ENCODE measurements at places on chromosomes 6 and 20. TPM values are rescaled to one million over a fixed set of nuclear protein-coding genes. Genes with fewer than 3 reads are reported as not detected.

DNA sequence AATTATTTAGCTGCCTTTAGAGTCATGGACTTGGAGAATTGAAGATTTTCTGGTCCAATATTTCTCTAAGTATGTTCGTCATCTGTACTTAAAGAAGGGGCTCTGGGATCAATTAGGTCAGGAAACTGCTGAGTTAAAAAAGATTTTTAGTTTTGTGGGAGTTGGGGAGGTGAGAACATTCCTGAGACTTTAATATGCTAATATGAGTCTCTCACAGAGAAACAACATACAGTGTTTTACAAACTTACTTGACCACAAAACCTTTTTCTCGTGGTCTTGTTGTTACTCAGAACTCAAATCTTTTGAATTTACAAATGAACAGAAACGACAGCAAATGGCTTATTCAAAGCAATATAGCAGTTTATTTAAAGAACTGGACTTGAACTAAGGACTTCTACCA, 67.9 kb downstream of the LIN28B start:
- H3K27me3 ChIP-seq, result peaks cover 3% of the 10 kb centered on the region
- H3K27ac ChIP-seq, result no peak overlapping the region
- no peaks in the 10 kb centered on the region for H3K36me3 ChIP-seq
- no peak overlapping the region for H3K4me3 ChIP-seq
- H3K4me1 ChIP-seq, result no peaks in the 10 kb centered on the region
- DNase-seq, result no peak

DNA sequence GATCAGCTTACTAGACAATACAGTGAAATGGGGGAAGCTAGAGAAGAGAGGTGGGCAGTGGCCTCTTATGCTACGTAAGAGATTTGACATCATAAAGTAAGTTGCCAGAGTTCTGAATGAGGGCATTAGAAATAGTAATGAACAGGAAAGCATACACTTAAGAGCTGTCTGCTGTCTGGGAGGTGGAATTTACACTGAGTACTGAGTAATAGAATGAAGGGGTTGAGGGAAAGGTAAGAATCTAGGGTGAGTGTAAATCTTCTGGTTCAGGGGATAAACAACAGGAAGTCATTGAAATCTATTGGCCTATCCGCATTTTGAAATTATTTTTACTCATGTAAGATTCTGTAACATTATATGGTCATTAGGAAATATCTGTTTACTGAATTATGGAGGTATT, 35.8 kb downstream of the HLA-DMB start:
- H3K36me3 ChIP-seq, result peaks cover 7% of the 10 kb centered on the region
- DNase-seq, result no peak
- no peak overlapping the region for H3K4me3 ChIP-seq
- H3K27me3 ChIP-seq, result no peaks in the 10 kb centered on the region
- no peaks in the 10 kb centered on the region for H3K4me1 ChIP-seq

DNA sequence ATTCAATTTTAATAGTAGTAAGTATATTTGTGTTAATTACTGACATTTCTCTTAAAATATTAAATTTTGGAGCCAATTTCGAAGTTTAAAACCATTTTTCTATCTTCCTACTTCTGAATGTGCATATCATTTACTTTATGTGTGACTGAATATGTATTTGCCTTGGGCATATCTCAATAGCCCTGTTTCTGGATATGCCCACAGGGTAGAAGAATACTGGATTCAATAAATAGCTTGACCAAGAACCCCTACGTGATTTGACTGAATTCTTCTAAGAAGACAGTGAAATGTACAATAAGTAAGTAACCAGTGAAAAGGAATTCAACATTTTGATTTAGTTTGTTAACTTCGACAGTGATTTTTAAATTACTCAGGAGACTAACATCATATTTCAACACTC, 7.8 kb downstream of the HMGN3 start:
- no peaks in the 10 kb centered on the region for H3K27me3 ChIP-seq
- DNase-seq, result no peak
- H3K4me1 ChIP-seq, result peaks cover 10% of the 10 kb centered on the region

DNA sequence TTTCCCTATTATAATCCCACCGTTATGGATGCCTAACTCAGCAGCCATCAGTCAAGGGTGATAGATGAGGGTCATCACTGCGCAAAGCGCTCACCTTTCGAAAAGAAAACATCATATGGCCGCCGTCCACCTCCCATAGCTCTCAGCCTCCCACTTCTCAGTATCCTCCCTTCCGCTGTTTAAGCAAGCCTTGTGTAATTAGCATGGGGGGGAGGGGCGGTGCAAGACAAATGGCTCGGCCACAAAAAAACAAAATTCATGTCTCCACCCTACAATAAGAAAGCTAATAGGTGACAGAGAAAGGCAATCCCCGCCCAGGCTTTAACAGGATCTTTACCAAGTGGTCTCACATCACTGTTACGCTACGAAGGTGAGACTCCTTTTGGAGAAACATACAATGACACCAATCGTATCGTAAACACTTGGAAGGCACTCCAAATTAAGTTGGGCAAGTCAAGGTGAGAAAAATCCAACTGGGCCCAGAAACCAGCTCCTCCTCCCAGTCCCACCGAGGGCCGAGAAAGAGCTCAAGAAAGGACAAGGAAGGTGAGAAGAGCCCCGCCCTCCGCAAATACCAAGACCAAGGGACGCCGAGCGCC, 645 bp downstream of the DDX39B start:
- H3K4me3 ChIP-seq, result peak overlapping the region; percentile 72
- no peak for DNase-seq
- peaks cover 45% of the 10 kb centered on the region for H3K4me1 ChIP-seq
- H3K36me3 ChIP-seq, result peaks cover 40% of the 10 kb centered on the region

DNA sequence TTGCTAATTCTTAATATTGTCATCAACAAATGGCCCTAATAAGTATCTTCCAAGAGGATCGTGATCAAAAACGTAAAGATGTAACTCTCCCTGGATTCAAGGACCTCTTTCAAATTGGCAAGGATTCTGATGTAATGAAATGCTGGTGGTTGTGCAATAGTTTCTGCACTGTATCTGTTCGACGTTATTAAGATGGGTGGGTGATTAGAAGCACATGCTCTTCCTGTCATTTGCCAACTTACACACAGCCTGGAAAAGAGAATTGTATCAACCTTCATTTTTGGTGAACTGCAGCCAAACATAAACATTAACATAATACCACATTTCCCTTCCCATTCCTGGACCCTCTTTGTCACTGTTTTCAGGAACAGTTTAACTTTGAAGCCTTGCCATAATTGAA, 9.8 kb downstream of the FOXQ1 start:
- peaks cover 17% of the 10 kb centered on the region for H3K4me1 ChIP-seq
- H3K27ac ChIP-seq, result no peak overlapping the region
- DNase-seq, result no peak
- no peaks in the 10 kb centered on the region for H3K27me3 ChIP-seq
- no peaks in the 10 kb centered on the region for H3K36me3 ChIP-seq

GRCh38 chr6:35057449-35058357, 83.4 kb downstream of the TCP11 start:
- H3K4me3 ChIP-seq, result no peak overlapping the region
- H3K36me3 ChIP-seq, result peaks cover 65% of the 10 kb centered on the region
- DNase-seq, result no peak
- no peak overlapping the region for H3K27ac ChIP-seq
- H3K27me3 ChIP-seq, result no peaks in the 10 kb centered on the region

DNA sequence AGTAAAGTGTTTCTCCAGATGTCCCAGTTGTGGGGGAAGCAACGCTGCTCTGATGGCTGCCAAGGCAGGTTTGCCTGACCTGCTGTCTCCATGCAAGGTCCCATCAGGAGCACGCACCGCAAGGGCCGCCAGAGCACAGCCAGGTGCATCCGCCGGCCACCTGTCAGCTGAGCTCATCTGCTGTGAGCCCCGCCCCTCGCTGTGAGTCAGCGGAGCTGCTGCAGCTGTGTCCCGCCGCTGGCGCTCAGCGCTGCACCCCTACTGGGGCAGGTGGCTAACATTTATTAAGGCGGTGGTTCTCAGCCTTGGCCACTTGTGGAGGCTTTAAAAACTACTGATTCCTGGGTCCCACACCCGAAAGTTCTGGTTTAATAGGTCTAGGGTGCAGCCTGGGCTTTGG, 225.7 kb downstream of the UST start:
- no peak overlapping the region for H3K27ac ChIP-seq
- H3K36me3 ChIP-seq, result no peaks in the 10 kb centered on the region
- H3K4me1 ChIP-seq, result peaks cover 6% of the 10 kb centered on the region
- no peak for DNase-seq
- no peaks in the 10 kb centered on the region for H3K27me3 ChIP-seq
- H3K4me3 ChIP-seq, result no peak overlapping the region

DNA sequence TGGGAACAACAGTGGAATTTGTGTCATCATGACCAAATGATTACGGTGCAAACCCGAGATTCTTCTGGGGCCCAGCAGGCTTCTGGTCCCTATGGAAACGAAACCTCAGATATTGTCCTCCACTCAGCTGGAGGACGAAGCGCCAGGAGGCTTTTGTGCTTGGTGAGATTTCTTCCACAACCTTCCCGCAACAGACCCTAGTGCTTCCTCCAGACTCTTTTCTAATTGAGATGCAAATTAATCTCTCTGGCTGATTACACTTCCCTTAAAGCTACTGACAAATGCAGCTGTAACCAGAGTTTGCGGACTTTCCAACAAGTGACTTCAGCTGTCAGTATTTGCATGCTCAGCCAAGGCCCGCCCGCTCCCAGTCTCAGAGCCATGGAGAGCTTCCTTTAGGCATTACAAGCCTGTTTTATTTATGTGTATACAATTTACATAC, 96.0 kb downstream of the INSM1 start:
- peaks cover 15% of the 10 kb centered on the region for H3K36me3 ChIP-seq
- no peak for DNase-seq
- H3K27me3 ChIP-seq, result no peaks in the 10 kb centered on the region
- H3K4me1 ChIP-seq, result no peaks in the 10 kb centered on the region
- H3K4me3 ChIP-seq, result no peak overlapping the region
- no peak overlapping the region for H3K27ac ChIP-seq

GRCh38 chr6:3970097-3970496, 108.8 kb downstream of the FAM217A start:
- DNase-seq, result no peak
- H3K4me1 ChIP-seq, result peaks cover 3% of the 10 kb centered on the region
- H3K27me3 ChIP-seq, result no peaks in the 10 kb centered on the region
- no peak overlapping the region for H3K4me3 ChIP-seq

DNA sequence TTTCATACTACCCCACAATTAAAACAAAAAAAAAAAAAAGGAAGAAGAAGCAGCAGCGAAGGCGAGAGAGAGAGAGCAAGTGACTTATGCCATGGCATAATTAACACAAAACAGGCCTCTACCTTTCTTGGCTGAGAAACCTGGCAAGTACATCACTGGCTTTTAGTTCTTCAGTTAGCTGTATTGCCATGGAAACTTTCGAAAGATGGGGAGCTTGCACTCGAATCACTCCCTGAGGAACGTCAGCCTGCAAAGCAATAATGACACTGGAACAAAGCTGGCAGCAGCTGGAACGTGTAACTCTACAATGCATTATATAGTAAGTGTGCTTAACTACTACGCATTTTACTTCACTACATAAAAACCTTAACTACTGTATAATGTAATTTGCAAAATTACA, 126.1 kb downstream of the ARHGAP18 start:
- no peaks in the 10 kb centered on the region for H3K4me1 ChIP-seq
- H3K36me3 ChIP-seq, result peaks cover 14% of the 10 kb centered on the region
- H3K4me3 ChIP-seq, result no peak overlapping the region
- no peaks in the 10 kb centered on the region for H3K27me3 ChIP-seq

GRCh38 chr6:119036081-119036480, 42.4 kb downstream of the FAM184A start:
- H3K27ac ChIP-seq, result no peak overlapping the region
- H3K4me3 ChIP-seq, result no peak overlapping the region
- no peaks in the 10 kb centered on the region for H3K36me3 ChIP-seq
- H3K4me1 ChIP-seq, result peaks cover 5% of the 10 kb centered on the region

- H3K27me3 ChIP-seq, result no peaks in the 10 kb centered on the region
- H3K36me3 ChIP-seq, result peaks cover 60% of the 10 kb centered on the region
- no peaks in the 10 kb centered on the region for H3K4me1 ChIP-seq
These were observed 53.5 kb downstream of the TRPC4AP start for GRCh38 chr20:35039146-35039545.

DNA sequence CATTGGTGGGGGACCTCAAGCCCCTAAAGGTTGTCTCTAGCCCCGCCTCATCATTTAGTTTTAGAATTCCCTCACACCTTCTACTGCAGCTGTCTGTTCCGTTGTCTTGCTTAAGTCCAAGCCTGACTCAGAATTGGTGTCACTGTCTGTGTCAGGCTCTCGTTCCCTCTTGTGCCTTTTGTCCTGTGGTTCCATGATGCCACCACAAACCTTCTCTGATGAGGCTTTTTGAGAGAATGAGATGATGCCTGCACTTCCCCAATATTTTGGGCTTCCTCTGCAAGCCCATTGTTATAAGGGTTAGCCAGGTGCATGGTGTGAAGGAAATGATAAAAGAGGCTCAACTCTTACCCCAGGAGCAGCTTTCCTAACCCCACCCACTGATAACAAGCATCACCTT, 8.1 kb upstream of the AKIRIN2 start:
- H3K4me1 ChIP-seq, result no peaks in the 10 kb centered on the region
- no peaks in the 10 kb centered on the region for H3K27me3 ChIP-seq
- DNase-seq, result no peak
- H3K27ac ChIP-seq, result no peak overlapping the region

DNA sequence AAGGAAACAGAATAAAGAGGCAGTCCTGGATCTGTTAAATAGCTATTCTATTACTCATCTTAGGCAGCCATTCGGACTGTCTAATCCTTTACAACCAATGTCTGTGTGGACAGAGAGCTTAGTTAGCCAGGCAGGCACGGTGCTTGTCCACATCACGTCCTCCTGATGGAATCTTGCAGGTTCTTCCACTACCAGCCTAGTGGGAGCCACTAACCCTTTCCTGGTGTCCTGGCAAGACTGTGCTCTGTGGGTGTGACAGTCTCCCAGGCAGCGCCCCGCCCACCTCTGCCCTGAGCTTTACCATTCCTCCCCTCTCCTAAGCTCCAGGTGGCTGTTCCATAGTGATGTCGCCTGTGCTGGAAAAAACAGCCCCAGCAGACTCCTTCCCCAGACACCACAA, 78.3 kb upstream of the CLDN20 start:
- peaks cover 30% of the 10 kb centered on the region for H3K4me1 ChIP-seq
- DNase-seq, result no peak
- no peak overlapping the region for H3K4me3 ChIP-seq
- H3K27ac ChIP-seq, result no peak overlapping the region

GRCh38 chr6:137217801-137218472, 1.2 kb downstream of the IFNGR1 start:
- H3K4me3 ChIP-seq, result peak overlapping the region; percentile 84
- H3K27ac ChIP-seq, result peak overlapping the region; percentile 99
- peaks cover 86% of the 10 kb centered on the region for H3K4me1 ChIP-seq
- no peaks in the 10 kb centered on the region for H3K27me3 ChIP-seq
- DNase-seq, result no peak

GRCh38 chr6:101878554-101879276, 485.2 kb downstream of the GRIK2 start:
- no peak overlapping the region for H3K4me3 ChIP-seq
- H3K36me3 ChIP-seq, result no peaks in the 10 kb centered on the region
- no peaks in the 10 kb centered on the region for H3K27me3 ChIP-seq
- DNase-seq, result no peak

GRCh38 chr20:17827759-17828559, 128.2 kb downstream of the BANF2 start:
- no peaks in the 10 kb centered on the region for H3K36me3 ChIP-seq
- peaks cover 4% of the 10 kb centered on the region for H3K4me1 ChIP-seq
- no peak for DNase-seq
- no peaks in the 10 kb centered on the region for H3K27me3 ChIP-seq

BPIFB1 gene
- not detected for total RNA-seq

GPX5 gene
- not detected for total RNA-seq

FAM83B gene
- total RNA-seq, result 131 TPM

BTN1A1 gene
- not detected for total RNA-seq

MEI4 gene
- total RNA-seq, result 0.48 TPM

FOXQ1 gene
- total RNA-seq, result 45.4 TPM

ELOVL2 gene
- total RNA-seq, result 0.17 TPM

LAMA5 gene
- 405 TPM for total RNA-seq

PNPLA1 gene
- 40.3 TPM for total RNA-seq

RNF182 gene
- total RNA-seq, result 1.0 TPM

TCP11 gene
- total RNA-seq, result not detected
